Pulmonary artery endothelial cell (primary cell): ENCODE measurements at places on chromosomes 11 and 22. TPM values are rescaled to one million over a fixed set of nuclear protein-coding genes. Genes with fewer than 3 reads are reported as not detected.
A peak's percentile ranks its signal among the peaks of the same experiment; 100 is the strongest.

- no peak for DNase-seq
These were observed 24.4 kb upstream of the RFPL3 start for GRCh38 chr22:32333141-32333768.

DNA sequence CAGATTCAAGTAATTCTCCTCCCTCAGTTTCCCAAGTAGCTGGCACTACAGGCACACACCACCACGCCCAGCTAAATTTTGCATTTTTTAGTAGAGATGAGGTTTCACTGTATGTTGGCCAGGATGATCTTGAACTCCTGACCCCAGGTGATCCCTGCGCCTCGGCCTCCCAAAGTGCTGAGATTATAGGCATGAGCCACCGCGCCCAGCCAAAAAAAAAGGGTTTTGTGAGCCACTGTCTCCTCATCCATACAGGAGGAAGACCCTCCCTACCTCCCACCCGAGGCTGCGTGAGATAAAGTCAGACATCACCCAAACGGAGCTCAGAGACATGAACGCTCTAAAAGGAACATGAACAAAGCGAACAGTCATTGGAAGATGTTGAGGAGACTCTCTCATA lies 745.7 kb downstream of the BRD1 start:
- DNase-seq: no peak

Gene CD248
- 0.04 TPM in 1 of 2 replicates, not detected in the other for total RNA-seq

Gene SERPIND1
- total RNA-seq: 0.59 and 2.8 TPM in 2 replicates

Gene TRIM48
- total RNA-seq: not detected in 2 replicates

Gene GNAZ
- total RNA-seq: 1.1 and 2.8 TPM in 2 replicates

GRCh38 chr11:70111269-70112016 lies 33.3 kb downstream of the ANO1 start:
- DNase-seq: no peak

DNA sequence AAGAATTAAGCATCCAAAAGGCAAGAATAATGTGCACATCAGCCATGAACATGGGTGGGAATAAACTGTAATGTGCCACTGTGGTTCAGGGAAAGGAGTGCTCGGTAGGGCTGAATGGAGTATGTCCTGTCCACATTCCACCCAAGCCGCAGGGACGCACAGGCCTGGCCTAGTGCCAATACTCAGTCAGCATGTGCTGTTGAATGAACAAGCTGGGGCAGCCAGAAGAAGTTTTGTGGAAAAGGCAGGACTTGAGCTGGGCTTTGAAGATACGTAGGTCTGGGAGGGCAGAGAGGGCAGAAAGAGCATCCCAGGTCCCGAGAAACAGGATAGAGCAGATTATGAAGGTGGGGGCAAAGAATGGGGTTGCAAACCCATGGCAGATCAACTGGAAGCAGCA lies 60.0 kb upstream of the PLET1 start:
- DNase-seq: peak; percentile 22

Gene OR5P2
- total RNA-seq: not detected in 2 replicates

Gene SCGB1A1
- not detected in 2 replicates for total RNA-seq

GRCh38 chr11:111309215-111309915 lies 11.0 kb downstream of the POU2AF3 start:
- no peak for DNase-seq

Gene TMA7B
- total RNA-seq: not detected in 2 replicates

DNA sequence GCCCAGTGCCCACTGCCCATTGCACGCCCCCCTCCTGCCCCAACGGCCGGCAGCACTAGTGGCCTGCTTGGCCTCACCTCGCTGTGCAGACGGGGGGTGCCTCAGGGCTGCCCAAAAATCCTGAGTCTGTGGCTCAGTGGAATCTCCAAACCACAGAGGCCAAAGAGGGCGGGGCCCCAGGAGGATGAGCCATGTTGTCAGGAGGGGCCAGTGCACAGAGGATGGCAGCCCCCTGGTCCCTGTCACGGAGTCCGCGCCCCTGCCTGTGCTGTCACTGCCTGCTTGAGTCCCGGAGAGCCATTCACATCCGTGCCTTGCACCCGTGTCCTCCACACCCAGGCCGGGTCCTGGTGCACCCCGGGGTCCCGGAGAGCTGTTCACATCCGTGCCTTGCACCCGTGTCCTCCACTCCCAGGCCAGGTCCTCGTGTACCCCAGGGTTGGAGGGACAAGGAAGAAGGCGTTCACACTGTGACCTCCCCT lies 36.4 kb upstream of the MUC5AC start:
- no peak for DNase-seq

Gene P4HA3
- 32.4 and 40.7 TPM in 2 replicates for total RNA-seq

GRCh38 chr22:48715511-48715910 lies 1112.2 kb downstream of the BRD1 start:
- DNase-seq: no peak

Gene PRDM11
- total RNA-seq: 6.0 and 8.8 TPM in 2 replicates

- DNase-seq: no peak
These were observed 92.5 kb upstream of the LDLRAD3 start for GRCh38 chr11:35851342-35851741.

Gene DGCR6
- 0.26 and 0.35 TPM in 2 replicates for total RNA-seq

GRCh38 chr11:132050577-132051165 lies 680.3 kb downstream of the NTM start:
- DNase-seq: no peak

DNA sequence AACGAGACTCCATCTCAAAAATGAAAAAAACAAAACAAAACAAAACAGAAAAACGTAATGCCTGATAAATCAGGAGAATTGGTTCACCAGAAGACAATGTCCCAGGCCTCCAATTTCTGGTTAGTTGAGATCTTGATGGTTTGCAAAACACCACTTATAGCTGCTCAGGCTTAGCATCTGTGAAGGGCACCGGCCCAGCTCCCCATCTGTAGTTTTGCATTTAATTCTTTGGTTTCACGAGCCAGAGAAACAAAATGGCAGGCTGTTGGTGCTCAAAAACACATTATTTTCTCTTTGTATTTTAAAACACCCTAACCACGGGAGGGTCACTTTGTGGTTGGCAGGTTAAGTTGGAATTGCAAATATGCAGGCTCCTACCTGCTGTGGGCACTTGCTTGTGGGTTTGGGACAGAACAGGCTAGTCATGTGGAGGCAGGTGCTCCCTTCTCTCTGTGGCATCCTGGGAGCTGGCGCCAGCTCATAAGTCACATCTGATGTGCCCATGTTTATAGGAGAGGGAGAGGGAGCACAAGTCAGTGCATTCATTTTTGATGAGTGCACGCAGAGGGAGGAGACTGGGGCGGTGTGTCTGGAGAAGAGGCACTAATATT lies 145.9 kb downstream of the CEP164 start:
- DNase-seq: no peak

DNA sequence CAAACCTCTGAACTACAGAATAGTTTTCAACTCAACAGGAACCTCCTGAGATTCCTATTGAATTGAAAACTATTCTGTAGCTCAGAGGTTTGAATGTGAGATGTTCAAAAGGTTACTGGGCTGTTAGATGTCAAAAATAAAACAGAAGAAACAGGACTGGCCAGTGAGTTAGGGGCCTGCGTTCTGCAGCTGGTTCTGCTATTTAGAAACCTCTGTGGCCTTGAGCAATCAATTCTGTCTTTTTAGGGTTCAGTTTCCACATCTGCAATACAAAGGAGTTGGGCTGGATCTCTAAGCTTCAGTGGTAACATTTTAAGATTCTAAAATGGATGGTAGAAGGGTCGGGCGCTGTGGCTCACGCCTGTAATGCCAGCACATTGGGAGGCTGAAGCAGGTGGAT lies 55.8 kb downstream of the CLMP start:
- DNase-seq: no peak

- no peak for DNase-seq
These were observed 11.8 kb downstream of the NIPSNAP1 start for GRCh38 chr22:29569011-29569678.

Gene SLC43A1
- total RNA-seq: 14.1 and 15.6 TPM in 2 replicates

Gene ADM2
- 0.18 and 0.20 TPM in 2 replicates for total RNA-seq

Gene MAFF
- 66.0 and 72.1 TPM in 2 replicates for total RNA-seq

DNA sequence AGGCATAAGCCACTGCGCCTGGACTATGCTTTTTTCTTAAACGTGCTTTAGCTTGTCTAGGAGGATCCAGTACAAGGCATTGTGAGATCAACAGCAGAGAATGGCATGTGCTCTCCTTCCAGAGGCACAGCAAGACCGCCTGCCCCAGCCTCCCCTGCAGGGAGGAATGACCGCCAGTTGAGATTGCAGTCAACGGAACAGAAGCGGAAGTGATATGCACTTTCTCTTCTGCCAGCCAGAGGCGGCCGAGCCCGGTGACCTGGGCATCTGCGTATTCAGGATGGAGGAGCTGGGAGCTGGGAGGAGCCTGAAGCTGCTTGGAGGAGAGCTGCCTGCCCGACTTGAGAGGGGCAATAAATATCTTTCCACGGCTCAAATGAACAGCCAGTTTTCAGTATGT lies 243.0 kb downstream of the CTTN start:
- no peak for DNase-seq

DNA sequence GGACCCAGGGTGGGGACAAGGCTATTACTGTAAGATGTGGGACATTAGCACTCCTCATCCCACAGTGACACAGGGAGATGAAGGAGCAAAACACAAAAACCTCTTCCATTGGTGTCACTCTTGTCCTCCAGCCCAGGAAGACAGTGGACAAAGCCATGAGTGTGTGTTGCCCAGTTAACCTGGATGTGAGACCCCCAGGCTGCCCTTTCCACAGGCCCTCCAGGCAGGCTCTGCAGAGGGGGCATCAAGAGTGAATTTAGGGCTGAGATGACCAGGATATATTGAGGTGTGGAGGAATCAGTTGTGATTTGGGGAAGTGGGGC lies 111.3 kb downstream of the GGTLC2 start:
- no peak for DNase-seq

- no peak for DNase-seq
These were observed 92.3 kb downstream of the SCN3B start for GRCh38 chr11:123562158-123562557.

Gene SYT7
- under 0.01 and 0.18 TPM in 2 replicates for total RNA-seq

GRCh38 chr11:106727256-106727655 lies 291.0 kb downstream of the GUCY1A2 start:
- DNase-seq: no peak

- DNase-seq: no peak
These were observed 3.9 kb upstream of the OR4C6 start for GRCh38 chr11:55658031-55658573.

Gene OR10D3
- total RNA-seq: not detected in 2 replicates

DNA sequence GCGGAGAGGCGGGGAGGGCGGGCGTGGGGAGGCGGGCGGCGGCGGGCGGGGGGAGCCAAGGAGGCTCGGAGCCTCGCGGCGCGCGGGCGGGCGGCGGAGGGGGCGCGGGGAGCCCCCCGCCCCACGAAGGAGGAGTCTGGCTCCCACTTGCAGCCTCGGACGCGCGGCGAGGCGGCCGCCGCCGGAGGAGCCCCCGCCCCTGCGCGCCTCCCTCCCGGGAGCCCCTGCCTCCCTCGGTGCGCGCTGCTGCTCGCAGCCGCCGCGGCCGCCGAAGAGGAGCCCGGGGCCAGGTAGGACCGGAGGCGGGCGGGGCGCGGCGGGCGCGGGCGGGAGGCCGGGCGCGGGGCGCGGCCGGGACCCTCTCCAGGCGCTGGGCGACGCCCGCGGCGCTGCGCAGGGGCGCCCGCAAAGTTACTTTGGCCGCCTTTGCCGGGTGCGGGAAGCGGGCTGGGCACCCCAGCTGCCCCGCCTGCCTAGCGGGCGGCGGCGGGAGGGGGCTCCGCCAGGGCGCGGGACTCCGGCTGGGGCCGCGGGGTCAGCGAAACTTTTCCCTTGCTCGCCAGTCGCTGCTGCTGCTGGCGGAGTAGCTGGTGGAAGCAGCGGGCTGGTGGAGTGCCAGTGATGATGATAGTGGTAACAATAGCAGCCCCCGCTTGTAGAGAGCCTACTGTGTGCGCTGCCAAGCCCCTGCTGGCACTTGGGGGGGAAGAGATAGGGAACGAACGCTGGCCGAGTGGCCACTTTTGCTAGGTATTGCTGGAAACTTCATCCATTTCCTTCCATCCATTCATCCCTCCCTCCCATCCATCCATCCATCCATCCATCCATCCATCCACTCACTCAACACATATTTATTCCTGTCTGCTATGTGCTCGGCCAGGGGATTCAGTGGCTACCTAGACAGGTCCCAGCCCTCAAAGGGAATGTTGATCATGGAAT lies at the start of gene MPPED1:
Gene MPPED1, plus strand, starts transcription at position 146 of the 939 bp plus-strand sequence. CDS start 12,972 bp downstream, outside the sequence.
- DNase-seq: no peak

DNA sequence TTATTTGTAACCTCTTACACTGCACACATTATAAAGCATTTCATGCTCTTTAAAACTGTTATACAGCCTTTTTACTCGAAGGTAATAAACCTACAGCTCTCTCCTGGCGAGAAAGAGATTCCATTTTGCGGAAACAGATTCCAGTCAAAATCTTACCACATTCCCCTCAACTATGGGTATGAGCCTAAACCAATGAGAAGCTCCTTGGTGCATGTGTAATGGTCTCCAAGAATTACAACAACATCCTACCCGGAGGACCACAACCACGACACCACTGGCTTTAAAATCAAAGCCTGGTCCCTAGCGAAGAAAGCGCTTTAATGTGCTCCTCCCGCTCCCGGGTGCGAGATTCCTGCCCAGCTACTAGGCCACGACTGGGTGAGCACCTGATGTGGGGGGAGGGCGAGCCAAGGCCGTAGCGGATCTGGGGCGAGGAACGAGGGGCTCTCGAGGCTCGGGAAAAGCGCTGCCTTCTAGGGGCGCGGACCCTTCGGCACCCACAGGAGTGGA lies 821 bp downstream of the CELF1 start:
- no peak for DNase-seq

Gene WT1
- total RNA-seq: under 0.01 and 0.25 TPM in 2 replicates

- no peak for DNase-seq
These were observed 20.4 kb upstream of the C11orf87 start for GRCh38 chr11:109401545-109401944.

DNA sequence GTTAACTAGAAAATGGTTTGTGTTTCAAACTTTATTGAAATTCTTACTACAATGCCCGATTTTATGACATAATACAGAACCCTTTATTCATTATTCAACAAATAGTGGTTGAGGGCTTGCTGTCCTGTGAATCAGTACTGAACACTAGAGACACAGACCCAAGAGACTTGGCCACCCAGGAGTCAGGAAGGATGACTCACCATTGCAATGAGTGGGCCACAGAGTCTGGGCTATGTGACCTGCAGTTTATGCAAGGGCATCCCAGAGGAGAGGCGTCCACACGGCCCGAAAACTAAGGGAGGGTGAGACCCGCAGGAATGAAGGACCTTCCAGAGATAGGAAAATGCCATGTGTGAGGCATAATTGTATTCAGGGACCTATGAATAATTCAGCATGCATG lies 143.8 kb upstream of the DDI1 start:
- DNase-seq: no peak

GRCh38 chr11:128852327-128853023 lies 14.6 kb downstream of the KCNJ1 start:
- DNase-seq: no peak

DNA sequence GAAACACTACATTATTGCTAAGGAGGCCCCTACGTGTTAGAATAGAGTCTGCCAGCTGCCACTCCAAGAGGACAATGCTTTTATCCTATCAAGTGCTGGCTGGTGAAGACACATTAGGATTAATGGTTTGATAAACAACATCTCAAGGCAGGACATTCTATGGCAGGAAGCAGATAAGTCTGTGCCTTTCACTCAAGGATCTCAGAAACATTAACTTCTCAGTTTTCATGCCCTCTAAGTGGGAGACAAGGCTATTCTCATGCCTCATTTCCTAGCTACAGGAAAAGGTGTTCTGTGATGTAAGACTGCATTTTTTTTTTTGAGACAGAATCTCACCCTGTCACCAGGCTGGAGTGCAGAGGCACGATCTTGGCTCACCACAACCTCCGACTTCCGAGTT lies 23.5 kb upstream of the TIMP3 start:
- no peak for DNase-seq
